T-helper 17 cell (primary cell): ENCODE measurements at places on chromosomes 5 and 9.
A peak's percentile ranks its signal among the peaks of the same experiment; 100 is the strongest.

DNA sequence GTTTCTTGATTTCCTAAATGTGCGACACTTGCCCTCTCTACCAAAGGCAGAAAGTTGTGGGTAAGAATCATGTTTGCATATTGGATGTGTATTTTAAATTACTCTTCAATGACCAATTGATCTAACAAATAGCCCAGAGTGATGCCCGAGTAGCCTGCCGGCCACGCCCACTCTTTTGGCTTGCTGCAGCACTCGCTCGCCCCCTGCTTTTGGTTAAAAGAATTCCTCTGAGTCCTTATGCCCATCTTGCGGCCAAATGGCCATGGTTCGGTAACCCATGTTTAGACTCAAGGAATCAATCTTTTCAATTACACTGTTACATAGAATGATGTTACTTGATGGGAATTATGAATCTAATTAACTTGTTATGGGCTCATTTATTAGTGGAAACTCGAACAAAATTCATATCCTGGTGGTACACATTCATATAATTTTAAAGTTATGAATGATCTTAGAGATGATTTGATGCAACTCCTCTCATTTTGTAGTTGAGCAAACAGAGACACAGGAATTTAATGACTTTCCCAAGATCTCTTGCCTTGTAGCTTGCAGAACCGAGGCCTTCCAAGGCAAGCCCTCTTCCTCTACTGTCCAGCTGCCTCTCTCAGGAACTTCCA is 36.5 kb downstream of the PPIC start:
- no peak for DNase-seq

DNA sequence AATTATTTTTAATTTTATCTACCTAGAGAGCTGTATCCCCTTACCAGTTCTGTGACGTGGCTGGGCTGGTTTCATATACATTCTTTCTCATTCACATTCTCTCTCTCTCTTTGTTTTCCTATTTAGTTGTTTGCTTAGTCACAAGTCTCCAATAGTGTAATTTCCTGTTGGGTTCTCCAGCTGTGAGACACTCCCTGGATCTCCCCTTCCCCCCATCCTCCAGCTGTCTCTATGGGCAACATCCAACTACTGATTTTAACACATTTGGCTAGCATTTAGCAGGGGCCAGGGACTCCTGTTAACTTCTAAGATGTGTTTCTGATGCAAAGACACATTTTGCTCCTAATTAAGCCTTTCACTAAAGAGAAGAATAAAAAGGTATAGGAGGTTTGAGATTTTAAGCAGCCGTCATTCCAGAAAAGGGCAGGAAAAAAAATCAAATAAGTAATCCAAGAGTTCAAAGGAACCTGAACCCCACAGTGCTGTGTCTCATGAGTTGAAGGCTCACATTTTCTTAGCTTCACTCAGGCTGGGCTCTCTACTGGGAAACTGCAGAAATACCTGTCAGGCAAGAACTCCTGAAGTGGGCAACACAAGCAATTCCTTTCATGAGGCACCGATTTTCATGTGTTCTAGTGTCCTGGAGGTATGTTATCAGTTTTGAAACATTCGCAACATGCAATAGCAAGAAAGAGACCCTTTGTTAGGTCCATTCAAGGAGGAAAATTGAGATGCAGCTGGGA is 198.7 kb upstream of the C9orf72 start:
- no peak for DNase-seq

- DNase-seq, result no peak
Measured at GRCh38 chr5:58410441-58410840, 49.4 kb downstream of the PLK2 start.

GRCh38 chr9:37339923-37340322 is 82.6 kb upstream of the GRHPR start:
- no peak for DNase-seq

GRCh38 chr5:151154931-151155774 is 2.4 kb downstream of the ANXA6 start:
- peak; percentile 29 for DNase-seq

DNA sequence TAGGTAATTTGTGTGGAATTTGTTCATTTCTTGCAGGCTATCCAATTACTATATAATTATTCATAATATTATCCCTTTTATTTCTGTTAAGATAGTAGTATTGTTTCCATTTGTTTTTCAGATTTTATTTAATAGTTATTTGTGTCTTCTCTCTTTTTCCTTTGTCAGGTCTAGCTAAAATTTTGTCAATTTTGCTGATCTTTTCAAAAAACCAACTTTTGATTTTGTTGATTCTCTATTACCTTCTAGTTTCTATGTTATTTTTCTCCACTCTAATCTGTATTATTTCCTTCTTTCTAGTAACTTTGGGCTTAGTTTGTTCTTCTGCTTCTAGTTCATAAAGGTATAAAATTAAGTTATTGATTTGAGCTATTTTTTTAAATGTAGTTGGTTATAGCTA is 76.3 kb downstream of the OSTF1 start:
- no peak for DNase-seq

GRCh38 chr5:43010935-43011315 is 29.2 kb downstream of the ANXA2R start:
- no peak for DNase-seq
